ENCODE measurements at places on chromosomes 7 and 10.

DNA sequence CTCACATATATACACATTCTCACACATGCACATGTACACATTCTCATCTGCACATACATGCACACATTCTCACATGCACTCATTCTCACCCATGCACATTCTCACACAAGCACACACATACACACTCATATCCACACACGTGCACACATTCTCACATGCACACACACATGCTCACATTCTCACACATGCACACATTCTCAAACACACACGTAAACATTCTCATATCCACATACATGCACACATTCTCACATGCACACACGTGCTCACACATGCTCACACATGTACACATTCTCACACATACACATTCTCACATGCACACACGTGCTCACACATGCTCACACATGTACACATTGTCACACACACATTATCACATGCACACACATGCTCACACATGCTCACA, 260.6 kb downstream of the PTPRN2 start:
- no peak for DNase-seq

DNA sequence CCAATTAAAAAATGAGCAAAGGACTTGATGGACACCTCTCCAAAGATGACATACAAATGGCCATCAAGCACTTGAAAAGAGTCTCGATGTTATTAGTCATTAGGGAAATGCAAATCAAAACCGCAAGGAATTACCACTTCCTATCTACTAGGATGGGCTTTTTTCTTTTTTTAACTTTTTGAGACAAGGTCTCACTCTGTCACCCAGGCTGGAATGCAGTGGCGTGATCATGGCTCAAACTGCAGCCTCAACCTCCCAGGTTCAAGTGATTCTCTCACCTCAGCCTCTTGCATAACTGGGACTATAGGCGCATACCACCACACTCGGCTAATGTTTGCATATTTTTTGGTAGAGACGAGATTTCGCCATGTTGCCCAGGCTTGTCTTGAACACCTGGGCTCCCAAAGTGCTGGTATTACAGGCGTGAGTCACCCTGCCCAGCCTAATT, 13.6 kb downstream of the NKX1-2 start:
- no peak for DNase-seq

DNA sequence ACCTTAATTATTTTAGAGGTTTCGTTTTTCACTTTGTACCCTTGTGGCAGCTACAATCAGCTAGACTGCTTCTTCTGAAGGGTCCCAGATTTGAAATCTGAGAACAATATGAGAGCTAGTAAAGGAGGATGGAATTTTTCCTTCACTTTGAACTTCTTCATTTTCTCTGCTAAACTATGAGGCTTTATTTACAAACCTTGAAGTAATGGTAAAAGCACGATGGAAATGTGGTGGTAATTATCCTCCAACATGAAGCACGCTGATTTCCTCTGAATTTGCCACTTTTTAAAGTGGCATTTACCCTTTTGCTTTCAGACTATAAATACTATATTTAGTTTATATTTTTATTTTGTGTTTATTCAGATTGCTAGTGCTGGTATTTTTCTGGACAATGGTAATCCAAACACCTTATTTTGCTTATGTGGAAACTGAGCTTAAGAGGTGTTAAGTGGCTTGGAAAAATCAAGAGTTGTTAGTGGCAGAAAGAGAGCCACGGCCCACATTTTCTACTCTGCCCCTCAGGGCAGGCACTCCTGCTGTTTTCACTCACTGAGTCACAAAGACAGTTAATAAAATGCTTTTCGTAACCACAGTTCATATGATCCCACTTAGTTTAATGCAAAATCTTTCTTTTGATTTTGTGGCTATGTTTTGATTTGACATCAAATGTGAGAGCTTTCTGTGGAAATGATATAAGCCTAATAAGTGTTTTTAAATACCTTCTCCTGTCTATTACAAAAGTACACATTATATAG, 2.7 kb downstream of the SSMEM1 start:
- DNase-seq: peak; percentile 27

DNA sequence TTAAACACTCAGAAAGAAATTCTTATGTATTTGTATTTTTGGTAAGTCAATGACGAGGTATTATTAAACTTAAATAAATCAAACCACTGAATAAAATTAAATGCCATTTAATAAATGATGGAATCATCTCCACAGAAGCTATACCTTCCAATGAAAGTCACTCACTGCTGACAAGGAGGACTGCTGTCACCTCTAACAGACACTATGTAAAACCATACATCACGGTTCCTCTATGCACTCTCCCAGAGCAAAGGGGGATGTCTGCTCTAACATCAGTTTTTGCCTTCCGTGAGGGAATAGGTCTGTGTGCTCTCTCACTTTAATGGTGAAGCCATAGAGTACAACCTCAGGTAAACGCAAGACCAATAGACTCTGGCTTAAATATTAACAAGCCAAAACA, 99.7 kb upstream of the DDC start:
- DNase-seq: no peak

GRCh38 chr10:130924138-130924819, 387.2 kb downstream of the TCERG1L start:
- no peak for DNase-seq

GRCh38 chr10:88979153-88979562, 11.4 kb upstream of the FAS start:
- DNase-seq: no peak

DNA sequence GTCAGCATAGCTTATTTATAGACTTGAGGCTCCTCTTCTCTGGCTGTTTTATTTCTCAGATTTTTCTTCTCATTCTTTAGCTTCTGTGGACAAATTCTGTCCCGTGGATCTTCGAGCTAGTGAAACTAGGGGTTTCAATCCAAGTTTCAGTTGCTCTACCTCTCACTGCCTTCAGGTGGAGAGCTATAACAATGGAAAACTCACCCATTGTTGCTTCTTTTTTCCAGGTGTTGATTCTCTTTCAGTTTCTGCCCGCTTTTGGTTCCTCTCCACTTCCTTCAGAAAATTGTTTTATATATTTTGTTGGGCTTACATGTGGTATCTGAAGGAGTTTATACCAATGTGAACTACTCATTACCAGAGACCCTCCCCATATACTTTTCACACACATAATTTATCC, 266.1 kb downstream of the TCF7L2 start:
- no peak for DNase-seq

DNA sequence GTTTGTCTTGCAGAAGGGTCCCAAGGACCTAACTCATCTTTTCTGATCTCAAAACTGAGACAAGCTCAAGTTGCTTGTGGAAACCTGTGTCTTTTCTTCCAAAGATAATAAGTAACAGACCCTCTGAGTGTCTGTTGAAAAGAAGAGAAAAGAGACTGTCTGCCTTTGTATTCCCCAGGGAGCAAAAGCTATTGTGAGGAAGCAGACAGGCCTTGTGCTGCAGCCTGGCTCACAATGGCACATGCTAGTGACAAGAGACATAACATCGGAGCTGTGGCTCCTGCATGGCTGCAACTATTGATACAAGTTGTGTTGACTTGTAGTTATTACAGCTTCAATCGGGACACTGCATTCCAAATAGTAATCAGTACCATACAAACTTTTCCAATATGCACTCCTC, 202.9 kb downstream of the DKK1 start:
- DNase-seq: no peak

GRCh38 chr10:79093658-79094411, 25.1 kb downstream of the ZMIZ1 start:
- peak; percentile 57 for DNase-seq

- no peak for DNase-seq
Observed at GRCh38 chr7:121530227-121531174, 134.4 kb upstream of the FAM3C start.
